Sciatic nerve (tissue), 2 donors: ENCODE measurements at places on chromosomes 7 and 10.
A peak's percentile ranks its signal among the peaks of the same experiment; 100 is the strongest.

- no peak for DNase-seq
These were observed 193.5 kb downstream of the PTPRN2 start for GRCh38 chr7:158393926-158394625.

DNA sequence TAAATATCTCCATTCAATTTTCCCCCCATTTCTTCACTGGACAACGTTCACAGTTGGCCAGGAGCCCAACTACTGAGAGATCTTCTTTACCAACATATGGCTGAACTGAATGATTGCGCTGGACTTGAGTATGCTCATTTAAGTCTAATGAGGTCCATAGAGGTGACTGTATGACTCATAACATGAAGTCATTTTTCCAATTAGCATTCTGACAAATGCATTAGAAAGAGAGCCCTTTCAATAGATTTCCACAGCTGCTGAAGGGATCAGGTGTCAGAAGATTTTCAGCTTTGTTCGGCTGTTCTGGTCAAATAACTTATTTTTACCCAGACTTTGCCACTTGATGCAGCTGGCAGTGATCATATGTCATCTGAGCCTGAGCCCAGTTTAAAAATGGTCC, 438.0 kb downstream of the ETV1 start:
- DNase-seq = no peak

GRCh38 chr7:16063716-16064675, 357.3 kb downstream of the CRPPA start:
- DNase-seq = no peak

DNA sequence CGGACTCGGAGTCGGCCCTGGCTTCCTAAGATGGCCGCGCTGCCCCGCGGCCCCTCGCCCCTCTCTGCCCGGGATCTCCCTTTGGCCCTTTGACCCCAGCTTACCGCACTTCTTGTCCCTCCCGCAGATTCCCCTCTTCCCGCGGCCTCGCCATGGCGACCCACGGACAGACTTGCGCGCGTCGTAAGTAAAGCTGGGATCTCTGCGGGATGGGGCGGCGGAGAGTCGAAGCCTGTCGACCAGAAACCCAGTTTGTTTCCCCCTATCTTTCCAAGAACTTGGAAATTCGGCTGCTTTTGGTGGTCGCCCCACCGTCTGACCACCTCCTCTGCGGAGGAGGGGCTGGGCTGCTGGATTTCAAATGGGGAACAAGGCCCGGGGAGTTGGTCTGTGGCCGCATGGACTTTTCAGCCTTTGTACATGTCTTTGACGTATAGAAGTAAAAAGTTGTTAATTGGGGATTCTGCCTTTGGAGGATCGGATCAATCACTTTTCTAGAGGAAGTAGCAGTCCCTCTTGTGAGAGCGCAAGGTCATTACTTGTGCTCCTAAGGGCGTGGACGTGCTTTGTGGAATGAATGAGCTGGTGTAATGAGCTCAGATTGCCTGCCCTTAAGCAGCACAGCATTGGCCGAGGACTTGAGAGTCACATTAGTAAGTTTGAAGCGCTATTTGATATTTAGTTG, 553 bp downstream of the VDAC2 start:
- peak; percentile 42 for DNase-seq

DNA sequence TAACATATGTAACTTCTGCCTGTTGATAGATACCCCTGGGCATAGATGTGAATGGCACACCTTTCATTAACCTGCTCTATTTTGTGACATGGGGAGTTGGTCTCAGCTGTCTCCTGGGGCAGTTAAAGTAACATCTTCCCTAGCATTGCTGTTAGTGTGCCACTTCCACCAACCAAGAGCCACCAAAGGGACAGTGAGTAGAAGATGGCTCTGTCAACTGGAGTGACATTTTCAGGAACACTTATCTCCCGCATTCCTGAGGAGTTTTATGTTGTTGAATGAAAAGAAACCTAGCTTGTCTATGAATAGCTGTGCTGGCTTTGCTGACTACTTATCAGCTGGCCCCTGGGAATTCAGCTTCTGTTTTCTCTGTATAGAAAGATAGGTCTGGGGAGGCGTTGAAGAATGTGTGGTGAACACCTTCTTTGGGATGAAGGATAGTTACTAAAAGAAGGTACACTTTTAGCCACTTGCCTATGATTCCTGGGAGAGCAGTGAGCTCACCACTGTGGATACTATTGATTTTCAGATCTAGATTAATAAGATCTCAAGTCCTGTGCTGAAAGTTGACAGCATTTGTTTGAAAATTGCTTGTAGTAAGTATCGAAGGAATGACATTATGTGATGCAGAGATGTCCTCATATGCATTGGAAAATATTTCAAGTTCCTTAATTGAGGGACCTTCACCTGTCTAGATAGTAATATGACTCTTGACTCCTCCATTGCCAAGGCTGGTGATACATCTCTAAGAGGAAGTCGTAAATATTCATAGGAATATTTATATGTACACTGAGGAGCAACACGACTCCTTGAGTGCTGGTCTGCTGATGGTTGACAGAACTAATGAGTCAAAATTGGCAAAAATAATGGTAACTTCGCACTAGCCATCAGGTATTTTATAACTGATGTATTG, 7.6 kb downstream of the STARD3NL start:
- DNase-seq = no peak

DNA sequence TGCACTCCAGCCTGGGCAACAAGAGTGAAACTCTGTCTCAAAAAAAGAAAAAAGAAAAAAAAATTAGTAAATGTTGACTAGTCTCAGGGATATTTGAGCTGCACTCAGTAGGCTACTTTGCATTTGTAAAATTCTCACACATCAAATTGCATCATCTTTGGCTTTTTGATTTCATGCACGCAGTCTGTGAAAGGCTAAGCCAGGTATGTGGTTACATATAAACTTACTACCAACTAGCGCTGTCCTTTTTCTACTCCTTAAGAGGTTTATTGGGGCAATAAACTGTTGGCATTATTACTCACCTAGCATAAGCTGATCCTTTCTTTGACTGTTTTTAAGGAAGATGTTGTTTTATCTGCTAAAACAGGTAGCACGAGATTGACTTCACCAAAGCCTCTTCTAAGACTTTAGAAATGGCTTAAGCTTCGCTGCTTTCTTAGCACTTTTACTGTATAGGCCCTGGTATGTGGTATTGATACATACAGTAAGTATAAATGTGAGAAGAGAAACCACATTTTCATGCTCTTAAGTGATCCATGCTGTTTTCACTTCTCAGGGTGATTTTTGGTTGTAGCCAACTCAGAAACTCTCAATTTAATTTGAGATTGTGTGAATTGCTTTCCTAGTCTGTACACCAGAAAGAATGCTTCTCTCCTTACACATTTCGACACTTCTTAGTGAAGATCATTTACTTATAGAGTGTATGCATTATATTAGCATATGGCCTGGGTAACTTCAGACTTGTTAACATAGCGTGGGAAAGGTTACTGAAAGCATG, 323.9 kb downstream of the AUTS2 start:
- DNase-seq = no peak

DNA sequence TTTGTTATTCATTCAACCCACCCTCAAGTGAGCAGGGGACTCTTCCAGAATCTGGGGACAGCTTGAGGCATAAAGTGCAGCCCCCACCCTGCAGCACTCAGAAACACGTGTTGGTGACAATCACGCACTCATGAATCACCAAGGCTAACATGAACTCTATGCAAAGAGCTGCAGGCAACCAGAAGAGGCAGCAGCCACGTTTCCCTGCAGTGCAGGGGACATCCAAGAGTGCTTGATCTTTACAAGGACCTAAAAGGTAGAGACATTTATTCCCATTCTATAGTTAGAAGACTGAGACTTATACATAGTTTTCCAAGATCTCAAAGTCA, 135.2 kb upstream of the GDF10 start:
- DNase-seq = no peak

DNA sequence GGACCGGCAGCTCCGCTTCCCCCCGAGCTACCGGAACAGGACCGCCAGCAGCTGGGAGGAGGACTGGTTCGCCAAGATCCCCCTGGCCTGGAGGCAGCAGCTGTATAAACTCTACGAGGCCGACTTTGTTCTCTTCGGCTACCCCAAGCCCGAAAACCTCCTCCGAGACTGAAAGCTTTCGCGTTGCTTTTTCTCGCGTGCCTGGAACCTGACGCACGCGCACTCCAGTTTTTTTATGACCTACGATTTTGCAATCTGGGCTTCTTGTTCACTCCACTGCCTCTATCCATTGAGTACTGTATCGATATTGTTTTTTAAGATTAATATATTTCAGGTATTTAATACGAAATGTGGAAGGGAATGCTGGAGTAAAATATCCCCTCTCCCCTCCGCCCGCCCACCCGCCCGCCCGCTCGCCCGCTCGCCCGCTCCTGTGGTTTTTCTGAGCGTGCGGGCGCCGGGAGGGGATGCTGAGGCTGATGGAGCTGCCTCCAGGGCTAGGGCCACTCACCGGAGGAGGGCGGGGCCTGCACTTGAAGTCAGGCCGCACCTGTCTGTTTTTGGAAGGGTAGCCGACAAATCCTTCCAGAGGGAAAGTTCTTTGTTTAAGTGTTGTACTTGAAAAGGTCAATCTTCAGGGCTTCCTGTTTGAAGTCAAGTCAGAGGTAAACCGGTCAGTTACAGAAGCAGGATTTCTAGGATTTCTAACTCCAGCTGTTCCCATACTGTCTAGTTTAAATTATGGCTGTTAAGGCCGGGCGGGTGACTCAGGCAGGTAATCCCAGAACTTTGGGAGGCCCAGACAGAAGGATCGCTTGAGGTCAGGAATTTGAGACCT, 30.5 kb downstream of the CHST12 start:
- DNase-seq = no peak

GRCh38 chr10:2263561-2263960, 526.2 kb upstream of the ADARB2 start:
- no peak for DNase-seq

DNA sequence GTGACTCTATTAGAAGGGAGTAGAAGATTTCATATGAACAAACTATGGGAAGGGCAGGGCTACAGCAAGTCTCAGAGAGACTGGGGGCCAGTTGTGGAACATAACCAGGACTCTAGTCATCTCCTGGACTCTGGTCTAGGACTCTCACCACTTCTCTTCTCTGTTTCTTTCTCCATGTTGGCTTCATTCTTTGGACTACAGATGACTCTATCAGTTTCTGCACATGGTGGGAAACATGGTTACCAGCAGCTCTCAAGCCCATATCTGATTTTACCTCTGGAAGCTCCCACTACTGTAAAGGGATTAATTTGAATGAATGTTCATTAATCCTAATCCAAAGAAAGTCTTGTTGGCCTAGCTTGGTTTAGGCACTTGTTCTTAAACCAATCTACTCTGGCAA, 84.7 kb downstream of the LRGUK start:
- DNase-seq = no peak

DNA sequence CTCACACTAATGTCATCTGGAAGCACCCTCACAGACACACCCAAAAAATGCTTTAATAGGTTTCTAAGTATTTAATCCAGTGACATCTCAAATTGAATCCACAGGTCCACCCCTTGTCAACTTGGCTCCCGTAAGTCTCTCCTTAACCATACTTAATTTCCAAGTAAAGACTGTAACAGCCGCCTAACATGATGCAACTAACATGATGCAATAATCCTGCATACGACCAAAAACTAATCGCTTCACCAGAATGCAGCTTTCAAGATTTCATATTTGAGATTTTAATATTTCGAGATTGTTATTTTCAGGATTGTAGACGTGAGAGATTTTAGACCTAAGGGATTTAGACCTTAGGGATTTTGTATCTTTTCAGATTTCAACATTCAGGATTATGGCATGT, 3.7 kb upstream of the HDAC9 start:
- no peak for DNase-seq
